Substantia nigra (tissue), 51 donors: ENCODE measurements at places on chromosomes 12 and 14.

DNA sequence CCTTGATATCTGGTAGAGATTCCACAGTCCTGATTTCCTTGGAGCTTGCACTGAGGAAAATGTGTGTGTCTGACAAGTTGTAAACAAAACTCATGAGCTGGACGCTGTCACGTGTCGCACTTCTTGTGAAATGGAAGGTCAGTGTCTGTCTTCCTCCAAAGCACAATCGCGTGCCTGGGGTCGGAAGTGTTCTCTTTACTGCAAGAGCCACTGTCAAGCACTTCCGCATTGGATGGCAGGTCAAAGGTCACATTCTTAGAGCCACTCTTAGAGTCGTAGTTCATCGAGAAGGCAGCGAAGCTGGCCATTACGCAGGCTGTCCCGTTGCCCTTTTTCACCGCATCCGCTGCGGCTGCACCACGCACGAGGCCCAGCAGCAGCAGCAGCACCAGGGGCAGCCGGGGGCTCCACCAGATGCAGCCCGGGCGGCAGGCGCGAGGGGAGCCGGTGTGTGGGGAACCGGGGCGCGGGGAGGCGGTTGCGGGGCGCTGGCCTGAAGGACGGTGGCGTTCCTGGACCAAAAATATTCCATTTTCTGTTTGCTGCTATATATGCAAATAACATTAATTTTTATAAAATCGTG is 45.0 kb downstream of the LRTM2 start:
- DNase-seq, result no peak

DNA sequence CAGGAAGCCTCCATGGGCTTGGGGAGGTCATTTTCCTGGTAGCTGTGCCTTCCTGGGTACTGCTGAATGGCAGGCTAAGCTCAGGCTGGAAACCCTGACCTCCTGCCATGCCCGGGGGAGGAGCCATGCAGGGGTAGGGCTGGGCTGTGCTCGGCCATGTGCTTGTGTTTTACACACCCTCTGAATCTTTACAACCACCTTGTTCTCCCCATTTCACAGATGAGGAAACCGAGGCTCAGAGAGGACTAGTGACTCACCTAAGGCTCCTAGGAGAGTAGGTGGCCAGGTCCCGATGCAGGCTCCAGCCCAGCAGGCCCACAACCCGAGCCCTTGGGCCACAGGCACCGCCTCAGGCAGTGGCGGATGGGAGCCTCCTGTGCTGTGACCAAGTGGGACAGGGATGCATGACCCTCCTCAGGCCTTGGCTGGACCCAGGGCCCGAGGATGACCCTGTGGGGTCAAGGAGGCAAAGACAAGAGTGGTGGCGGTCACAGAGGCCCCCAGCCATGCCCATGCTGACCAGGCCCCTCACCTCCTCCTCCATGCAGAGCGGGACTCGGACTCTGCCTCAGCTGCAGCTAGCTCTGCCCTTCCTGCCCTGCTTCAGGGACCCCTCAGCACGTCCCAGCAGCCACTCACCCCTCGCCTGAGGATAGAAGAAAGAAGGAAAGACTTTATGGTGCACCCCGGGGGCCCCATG is 136.1 kb downstream of the CALM1 start:
- no peak for DNase-seq

DNA sequence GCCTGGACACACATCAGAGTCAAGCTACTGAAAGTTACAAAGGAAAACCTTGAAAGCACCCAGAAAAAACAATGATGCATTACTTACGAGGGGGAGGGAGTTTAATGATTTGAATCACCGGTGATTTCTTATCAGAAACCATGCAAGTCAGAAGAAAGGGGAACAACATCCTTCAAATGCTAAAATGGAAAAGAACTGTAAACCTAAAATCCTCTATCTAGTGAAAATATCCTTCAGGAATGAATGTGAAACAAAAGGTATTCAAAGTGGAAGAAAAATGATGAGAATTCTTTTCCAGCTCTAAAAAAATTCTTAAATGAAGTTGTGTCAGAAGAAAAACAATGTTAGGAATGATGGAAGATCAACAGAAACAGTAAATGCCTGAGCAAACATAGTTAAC is 16.8 kb downstream of the SCAF11 start:
- no peak for DNase-seq

DNA sequence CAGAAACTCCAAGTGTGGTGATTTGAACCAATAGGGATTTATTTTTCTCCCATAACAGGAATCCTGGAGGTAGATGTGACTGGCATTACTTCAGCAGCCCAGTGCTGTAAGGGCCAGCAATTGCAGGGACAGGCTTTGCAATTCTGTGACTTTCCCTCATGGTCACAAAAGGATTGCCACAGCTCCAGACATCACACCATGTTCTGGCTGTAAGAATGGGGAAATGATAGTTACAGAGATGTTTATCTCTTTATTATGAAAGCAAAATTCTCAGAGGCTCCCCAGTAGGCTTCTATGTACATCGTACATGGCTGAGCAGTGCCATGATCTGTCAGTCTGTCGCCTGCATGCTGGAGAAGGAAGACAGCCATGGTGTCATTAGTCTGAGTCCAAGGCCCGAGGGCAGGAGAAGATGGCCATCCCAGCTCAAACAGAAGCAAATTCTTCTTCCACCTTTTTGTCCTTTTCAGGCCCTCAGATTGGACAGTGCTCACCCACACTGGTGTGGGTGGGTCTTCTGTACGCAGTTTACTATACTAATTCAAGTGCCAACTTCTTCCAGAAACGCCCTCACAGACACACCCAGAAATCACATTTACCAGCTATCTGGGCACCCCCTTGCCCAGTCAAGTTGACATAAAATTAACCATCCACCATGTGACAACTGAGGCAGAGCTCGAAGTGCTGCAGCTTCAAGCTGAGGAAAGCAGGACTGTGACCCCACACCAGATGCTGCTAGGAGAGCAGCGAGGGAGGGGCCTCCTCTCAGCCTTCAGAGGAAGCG is 17.2 kb downstream of the ZBTB42 start:
- DNase-seq, result no peak

DNA sequence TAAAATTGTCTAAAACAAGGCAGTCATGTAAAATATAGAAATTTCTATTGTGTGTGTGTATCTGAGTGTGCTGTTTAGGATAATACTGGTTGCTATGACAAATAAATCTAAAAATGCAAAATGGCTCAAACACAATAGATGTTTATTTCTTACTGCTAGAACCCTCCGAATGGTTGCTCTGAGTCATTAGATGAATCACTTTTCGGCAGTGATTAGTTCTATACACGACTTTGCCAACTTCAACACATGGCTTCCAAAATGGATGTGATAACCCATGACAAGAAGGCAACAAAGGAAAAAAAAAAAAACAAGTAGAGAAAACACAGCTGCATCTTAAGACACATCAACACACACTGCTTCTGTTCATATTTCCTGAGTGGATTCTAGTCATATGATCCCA is 729.2 kb downstream of the AACS start:
- DNase-seq, result no peak

DNA sequence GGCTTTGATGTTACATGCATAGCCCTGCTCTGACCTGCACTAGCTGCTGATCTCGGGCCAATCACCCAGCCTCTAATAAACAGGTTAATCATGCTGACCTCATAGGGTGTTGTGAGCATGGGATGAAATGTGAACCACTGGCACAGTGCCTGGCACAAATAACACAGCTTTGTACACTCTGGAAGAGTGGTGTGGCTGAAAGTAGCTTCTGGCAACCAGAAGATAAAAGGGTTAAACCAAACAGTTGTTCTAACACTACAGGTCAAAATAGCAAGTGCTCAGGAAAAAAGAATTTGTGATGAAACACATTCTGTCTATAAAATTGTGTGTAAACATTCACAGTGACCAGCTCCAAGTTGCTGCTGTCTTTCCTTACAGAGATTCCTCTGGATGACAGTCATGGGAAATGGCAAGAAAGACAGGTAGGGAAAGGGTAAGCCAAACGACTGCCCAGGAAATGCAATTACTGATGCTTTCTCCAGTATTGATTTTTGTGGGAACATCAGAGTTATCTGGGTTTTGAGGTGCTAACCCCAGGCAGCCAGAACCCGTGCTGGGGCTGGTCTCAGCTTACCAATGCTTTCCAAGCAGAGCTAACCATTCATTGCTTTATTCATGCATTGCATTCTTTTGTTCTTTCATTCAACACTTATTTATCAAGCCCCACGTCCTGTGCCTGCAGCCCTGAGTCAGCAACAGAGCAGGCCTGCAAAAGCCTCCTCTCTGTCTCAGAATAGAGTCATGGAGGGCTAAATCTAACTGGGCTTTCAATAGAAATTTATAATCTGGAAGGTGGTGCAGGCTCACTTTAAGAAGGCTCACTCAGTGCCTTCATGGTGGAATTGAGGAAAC is 38.1 kb upstream of the CAPRIN2 start:
- DNase-seq, result no peak

- no peak for DNase-seq
Observed at GRCh38 chr12:38998887-38999482, 93.6 kb upstream of the CPNE8 start.

GRCh38 chr12:82754856-82755255 is 68.2 kb downstream of the TMTC2 start:
- DNase-seq, result no peak

GRCh38 chr12:22409377-22410164 is 75.1 kb upstream of the ST8SIA1 start:
- no peak for DNase-seq

GRCh38 chr12:56581418-56582145 is 48.5 kb downstream of the BAZ2A start:
- DNase-seq, result no peak

DNA sequence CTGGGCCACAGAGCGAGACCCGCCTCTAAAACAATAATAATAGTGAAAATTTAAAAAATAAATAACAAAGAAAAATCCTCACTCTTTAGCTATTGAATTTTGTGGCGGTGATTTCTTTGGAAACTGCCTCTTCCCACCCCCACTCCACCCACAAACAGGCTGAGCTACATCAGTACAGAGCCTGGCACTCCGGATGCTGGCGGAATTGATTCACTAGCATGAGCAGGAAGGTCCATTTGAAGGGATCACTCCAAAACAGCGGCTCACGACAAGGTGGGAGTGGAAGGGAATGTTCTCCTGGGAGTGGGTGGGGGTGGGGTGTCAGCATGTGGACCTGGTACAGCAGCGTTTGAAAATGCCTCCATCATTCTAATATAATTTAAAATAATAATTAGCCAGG is 26.1 kb downstream of the CCDC177 start:
- DNase-seq, result no peak

GRCh38 chr14:39182770-39183684 is 8.0 kb downstream of the PNN start:
- no peak for DNase-seq

- no peak for DNase-seq
Observed at GRCh38 chr14:104676694-104677511, 12.5 kb upstream of the INF2 start.

DNA sequence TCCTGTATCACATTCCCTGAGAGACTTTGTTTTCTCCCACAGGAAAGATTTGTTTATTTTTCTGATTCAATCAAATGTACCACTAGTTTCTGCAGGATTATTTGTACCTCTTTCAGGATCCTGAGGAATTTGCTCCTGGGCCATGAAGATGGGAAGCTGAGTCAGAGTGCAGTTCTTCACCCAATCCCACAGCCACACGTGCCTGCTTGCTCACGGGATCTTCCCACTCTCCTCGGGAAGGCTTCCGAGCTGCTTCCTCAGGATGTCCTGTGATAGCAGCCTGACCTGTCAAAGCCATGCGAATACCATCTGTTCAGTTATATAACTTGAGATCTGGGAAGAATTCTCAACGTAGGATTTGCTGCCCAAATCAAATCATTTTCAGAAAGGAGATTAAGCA is 41.8 kb upstream of the HIF1A start:
- DNase-seq, result no peak
